ENCODE measurements at places on chromosomes 3 and 15.
A peak's percentile ranks its signal among the peaks of the same experiment; 100 is the strongest.

- no peak for DNase-seq
These were observed 27.6 kb downstream of the ZNF592 start for GRCh38 chr15:84775867-84776449.

DNA sequence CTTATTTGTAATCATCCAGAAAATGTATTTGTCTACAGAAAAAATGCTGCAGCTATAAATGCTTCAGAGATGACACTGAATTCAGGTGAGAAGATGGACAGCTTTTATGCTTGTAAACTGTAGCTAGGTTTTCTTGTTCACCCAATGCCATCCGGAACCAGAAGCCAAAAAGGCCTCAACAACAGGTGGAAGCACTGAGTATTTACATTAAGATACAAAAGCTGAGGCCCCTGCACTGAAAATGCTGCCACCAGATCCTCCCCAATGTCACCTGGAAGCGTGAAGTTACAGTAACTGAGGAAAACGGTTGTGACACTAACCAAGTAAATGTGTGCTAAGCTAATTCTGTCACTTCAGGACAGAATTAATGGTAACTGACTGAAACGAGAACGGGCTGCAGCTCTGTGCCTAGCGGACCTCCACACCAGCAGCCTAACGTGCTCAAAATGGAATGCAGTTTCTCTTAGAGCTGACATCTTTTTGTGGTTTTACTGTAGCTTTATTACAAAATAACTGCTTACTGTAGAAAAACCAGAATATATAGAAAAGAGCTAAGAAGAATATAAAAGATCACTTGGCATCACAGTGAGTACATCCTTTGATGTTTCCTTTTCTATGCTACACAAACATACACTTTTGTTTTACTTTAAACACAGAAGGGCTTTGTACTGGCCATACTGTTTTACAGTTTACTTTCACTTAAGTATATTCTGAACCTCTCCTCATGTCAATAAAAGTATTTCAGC is 7.6 kb downstream of the CHSY1 start:
- no peak for DNase-seq

GRCh38 chr3:2623436-2623835 is 486.7 kb downstream of the IL5RA start:
- DNase-seq: no peak

DNA sequence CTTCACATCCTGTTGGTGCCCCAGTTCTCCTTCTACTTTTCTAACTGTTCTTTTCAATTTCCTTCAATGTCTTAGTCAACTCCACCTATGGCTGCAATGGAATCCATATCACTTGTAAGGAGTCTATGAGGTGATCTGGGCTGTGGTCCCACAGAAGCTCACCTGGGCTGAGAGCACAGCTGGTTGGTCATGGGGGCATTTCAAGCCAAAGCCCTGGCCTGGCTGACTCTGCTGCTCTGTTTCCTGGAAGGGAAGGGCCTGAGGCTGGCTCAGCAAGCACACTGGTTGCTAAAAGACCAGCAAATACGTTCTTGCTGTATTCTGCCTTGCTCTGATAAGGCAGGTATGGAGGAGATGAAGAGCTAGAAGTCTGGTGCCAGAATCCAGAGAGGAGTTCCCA is 29.0 kb downstream of the AMOTL2 start:
- no peak for DNase-seq

- no peak for DNase-seq
These were observed 68.6 kb upstream of the EPHA3 start for GRCh38 chr3:89038869-89039268.

- DNase-seq: no peak
These were observed 1.5 kb upstream of the GPX1 start for GRCh38 chr3:49359623-49360022.

- peak; percentile 13 for DNase-seq
These were observed 85.9 kb upstream of the CSPG5 start for GRCh38 chr3:47664519-47664918.

- no peak for DNase-seq
These were observed 61.0 kb downstream of the OTOL1 start for GRCh38 chr3:161557445-161558150.

DNA sequence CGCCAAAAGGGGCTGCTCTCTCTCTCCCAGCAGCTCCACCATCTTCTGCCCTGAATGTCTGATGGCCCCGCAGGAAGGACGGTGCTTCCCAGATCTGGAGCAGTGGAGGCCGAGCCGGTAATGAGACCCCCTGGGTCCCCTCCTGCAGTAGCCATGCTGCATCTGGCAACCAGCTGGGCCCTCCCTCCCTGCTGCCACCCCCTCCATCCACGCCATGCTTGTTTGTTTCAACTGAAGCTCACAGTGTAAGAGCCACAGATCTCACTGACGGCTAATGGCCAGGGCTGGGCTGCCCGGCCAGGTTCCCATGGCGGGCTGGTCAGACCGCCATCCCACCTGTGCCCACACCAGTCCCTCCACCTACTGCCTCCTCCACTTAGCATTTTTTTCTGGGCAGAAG is 260.8 kb downstream of the UACA start:
- DNase-seq: no peak

DNA sequence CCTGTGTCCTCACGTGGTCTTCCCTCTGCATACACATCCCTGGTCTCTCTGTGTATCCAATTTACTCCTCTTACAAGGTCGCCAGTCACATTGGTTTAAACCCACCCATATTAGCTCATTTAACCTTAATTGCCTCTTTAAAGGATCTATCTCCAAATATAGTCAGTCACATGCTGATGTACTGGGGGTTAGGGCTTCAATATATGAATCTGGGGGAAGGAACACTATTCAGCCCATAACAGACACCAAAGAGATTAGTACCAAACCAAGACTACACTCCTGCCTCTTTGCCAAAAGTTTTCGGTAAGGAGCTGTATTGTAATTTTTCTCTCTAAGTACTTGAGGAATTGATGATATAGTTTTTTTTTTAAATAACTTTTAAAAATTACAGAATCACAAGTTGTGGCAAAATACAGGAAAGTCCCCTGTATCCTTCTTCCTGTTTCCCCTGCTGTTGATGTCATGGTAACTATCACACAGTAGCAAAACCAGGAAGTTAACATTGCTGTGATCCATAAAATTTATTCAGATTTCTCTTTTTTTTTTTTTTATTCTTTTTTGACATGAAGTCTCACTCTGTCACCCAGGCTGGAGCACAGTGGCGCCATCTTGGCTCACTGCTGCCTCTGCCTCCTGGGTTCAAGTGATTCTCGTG is 67.8 kb downstream of the SLCO3A1 start:
- DNase-seq: no peak

DNA sequence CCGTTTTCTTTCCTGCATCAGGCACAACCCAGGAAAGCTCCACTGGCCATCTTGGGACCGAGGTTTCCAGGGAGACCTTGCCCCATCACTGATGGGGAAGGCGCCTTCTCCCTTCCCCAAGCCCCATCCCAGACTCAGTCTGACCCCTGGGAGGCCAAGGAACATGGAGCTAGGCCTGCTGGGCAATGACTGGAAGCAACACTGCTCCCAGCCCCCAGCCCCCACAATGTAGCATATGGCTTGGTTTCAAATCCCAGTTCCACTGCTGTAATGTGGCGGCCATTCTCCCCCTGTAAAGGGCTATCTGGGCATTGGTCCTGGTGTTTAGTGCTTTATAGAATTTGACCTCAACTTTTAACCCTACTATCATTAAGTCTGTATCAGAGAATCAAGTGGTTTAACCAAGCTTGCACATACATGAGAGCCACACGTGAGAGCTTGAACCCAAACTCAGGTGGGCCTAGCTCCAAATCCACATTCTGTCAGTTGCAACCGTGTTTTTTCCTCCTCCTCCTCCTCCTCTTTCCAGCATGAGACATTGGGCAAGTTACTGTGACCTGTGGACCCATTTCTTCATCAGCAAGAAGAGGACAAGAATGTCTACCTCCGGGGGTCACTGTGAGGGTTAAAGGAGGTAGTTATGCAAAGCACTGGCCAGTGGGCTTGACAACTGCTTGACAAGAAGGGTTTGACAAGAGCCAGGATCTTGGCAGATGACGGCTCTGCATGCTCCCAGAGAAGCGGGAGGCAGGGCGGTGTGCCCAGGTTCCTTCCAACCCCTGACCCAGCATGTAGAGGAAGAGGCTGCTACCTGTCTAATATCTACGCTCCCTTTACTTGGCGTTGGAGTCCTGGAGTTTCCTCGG is 37.4 kb downstream of the KLHL25 start:
- DNase-seq: no peak

- no peak for DNase-seq
These were observed 561 bp downstream of the SIDT1 start for GRCh38 chr3:113532698-113533533.

DNA sequence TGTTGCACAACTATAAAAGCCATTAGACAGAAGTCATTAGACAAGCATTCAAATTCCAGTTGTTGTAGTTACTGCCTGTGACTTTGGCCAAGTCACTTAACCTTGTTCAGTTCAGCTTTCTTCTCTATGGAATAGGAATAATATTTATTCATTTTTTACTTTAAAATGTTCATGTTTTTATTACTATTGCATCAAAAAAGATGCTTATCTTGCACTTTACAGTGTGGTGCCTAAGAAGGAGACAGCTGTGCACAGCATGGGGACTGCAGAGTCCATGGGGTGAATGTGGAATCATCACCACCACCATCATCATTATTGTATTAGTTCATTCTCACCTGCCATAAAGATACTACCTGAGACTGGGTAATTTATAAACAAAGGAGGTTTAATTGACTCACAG is 504.2 kb downstream of the SOX2 start:
- DNase-seq: no peak

- no peak for DNase-seq
These were observed 463.9 kb upstream of the ADAMTS9 start for GRCh38 chr3:65151666-65152065.

DNA sequence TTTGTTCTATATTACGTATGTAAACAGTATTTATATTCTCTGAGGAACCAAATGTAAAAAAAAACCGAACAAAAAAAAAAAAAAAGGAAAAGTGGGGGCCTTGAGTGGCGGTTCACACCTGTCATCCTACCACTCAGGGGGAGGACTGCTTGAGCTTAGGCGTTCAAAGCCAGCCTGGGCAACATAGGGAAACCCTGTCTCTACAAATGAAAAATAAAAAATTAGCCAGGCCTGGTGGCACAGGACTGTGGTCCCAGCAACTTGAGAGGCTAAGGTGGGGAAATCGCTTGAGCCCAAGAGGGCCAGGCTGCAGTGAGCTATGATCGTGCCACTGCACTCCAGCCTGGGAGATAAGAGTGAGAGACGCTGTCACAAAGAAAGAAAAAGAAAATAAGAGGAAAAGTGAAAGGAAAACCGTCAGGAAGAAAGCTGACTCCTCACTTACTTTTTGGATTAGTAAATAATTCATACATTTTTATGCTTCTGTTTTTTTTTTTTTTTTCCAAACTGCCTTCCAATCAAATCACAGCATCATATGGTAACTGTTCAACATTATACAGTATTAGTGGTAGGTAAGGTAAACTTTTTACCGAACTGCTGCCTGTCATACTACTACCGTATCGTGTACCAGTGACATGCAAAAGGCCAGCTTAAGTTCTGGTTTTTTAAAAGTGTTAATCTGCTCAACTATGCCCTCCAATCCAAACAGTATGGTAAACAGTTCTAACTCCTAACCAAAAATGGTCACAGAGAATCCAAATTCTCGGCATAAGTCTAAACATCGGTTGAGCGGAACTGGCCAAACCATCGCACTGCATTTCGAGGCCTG is 1.2 kb downstream of the PHC3 start:
- peak; percentile 24 for DNase-seq

DNA sequence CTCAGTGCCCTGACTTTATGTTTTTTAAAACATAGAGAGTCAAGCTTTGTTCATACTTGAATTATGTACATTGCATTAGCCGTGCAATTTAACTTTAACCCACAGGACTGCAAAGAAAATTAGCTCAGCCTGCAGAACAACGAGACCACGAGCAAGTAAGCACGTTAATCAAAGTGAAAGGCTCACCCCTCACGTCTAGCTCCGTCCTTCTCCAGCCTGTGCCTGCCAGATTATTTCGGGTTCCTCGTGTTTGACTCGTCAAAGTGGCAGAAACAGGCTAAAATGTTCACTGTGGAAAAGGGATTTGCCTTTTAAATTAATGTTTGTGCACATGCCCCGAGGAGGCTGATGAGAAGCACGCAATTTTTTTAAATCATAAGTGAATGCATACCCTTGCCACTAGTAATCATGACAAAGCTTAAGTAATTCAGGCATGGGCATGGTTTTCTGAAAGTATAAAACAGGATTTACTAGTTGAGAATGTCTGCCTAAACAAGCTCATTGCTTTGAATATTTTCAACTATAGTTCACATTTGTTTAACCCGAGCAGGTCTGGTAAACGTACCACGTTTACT is 15.3 kb downstream of the ZBTB38 start:
- no peak for DNase-seq

- no peak for DNase-seq
These were observed 295.7 kb downstream of the UNC13C start for GRCh38 chr15:54273928-54274327.

DNA sequence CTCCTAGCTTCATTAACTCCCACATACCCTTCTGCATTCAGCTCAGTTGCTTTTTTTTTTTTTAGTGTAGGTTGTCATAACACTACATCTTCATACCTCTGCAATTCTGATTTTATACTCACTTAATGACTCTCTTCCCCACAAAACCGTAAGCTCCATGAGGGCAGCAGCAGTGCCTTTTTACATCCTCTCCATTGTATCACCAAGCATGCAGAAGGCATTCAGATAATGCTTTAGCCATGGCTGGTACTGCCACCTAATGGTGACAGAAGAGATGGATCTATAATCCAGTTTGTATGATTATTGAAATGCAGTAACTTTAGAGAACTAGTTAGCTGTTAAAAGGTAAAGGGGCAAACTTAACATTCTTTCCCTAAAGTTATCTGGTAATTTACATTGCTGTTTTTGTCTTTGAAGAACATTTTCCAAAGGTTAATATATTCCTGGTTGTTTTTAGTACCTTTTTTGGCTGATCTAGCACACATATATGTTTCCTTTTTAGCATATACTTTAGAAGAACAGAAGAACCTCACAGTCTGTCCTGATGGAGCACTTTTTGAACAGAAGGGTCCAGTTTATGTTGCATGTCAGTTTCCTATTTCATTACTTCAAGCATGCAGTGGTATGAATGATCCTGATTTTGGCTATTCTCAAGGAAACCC is 36.8 kb downstream of the ATP1B3 start:
- DNase-seq: peak; percentile 62

Data from SW480 (cell line).